OCI-LY7 (cell line): ENCODE measurements at places on chromosomes 3 and 15. TPM values are rescaled to one million over a fixed set of nuclear protein-coding genes. Genes with fewer than 3 reads are reported as not detected.

GRCh38 chr3:43688245-43688650 lies 2.5 kb upstream of the ABHD5 start:
- no peak for DNase-seq

GRCh38 chr3:138092023-138092422 lies 23.4 kb downstream of the DZIP1L start:
- no peak for DNase-seq

DNA sequence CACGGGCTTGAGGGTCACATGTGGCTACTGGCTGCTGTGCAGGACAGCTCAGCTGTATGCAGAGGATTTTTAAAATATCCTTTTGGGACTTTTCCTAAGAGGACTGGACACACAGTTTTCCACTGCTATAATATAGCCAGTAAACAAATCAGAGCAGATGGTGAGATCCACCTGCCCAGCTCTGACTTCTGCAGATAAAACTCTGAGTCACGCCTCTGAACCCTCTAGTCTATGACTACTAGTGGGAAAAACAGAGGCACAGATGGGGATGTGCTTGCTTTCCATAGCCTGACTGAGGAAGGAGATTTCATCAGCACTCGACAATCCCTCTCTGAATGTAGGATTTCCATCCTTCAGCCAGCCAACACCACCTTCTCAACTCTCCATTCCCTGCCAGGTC lies 45.1 kb downstream of the COLQ start:
- no peak for DNase-seq

DNA sequence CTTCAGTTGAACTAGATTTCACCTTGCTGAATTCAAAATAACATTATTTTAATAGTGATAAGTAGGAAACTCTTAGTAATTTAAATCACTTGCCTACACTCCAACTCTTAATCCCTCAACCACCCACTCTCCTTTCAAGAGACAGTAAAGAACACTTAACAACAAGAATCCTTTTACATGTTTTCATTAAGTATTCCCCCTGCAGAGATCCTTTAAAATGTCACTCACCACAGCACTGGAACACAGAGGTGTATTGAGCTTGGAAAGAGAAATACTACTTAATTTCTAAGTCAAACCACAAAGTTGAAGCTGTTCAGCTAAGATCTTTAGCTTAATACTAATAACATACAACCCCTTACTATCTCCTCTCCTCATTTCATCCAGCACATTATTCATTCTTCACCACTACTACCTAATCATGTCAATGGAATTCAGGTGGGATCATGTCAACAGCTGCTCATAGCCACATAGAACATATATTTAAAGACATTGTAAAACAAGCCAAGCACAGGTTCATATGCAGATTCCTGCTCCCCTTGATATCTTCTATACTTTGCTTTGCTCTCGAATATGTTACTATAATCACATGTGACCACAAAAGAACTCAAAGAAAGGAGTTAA lies 40.5 kb downstream of the IMPG2 start:
- DNase-seq: no peak

DNA sequence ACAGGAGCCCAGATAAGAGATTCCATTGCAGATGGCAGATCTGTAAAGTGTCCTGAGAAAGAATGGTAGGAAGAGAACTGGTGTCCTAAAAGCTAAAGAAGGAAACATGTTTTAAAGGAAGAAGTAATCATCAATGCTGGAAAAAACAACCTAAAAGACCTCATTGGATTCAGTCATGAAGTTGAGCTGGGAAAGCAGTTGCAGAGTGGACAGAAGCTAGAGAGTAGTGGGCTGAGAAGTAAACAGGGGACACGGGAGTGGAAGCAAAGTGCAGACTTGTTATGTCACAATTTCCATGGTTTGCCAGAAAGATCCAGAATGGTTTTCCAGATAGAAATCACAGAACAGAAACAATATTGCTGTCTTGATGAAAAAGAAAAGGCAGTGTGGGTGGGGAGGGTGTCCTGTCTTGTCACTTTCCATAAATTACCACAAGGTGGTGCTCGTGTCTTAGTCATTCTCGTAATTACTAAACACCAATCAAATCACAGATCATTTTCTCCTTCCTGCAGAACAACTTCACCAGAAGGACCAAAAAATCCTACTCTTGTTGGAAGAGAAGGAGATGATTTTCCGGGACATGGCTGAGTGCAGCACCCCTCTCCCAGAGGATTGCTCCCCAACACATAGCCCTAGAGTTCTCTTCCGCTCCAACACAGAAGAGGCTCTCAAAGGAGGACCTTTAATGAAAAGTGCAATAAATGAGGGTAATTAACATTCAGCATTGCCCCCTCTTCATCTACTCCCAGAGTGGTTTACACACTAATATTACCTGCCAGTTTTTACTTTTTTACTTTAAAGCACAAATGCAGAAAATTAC lies 64.5 kb downstream of the KLHL25 start:
- DNase-seq: peak; percentile 74

DNA sequence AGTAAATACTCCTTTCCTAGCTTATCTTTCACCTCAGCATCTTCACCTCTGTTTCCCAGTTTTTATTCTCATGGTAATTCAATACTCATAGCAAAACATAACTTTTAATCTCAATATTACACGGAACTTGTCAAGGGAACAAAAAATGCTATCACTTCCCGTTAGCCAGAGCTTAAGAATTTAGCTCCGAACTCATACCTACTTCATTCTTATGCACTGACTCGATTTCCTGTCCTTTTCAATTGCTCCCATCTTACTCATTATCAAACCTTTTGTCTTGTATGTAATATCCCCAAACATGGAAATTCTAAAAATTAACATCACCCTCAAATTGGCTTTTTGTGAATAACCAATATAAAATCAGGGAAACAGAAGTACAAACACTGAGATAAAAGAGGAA lies 28.2 kb downstream of the MYEF2 start:
- no peak for DNase-seq

DNA sequence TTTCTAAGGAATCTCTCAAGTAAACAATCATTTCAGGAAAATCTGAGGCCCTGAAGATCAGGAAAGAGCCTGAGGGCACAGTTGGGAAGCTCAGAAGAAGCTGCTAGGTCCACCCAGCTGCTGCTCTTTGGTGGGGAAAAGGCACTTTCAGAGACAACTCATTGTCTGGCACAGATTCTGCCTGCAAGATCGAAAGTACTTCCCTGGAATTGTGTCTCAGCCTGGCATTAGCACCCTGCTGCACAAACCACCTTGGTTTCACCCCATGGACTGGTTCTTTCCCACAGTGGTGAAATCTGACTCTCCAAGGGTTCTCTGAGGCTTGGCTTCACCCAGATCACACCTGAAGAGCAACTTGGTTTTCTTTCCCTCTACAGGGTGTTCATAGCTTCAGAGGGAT lies 18.7 kb downstream of the THRB start:
- no peak for DNase-seq

- no peak for DNase-seq
These were observed 241.1 kb downstream of the ZNF385D start for GRCh38 chr3:21509731-21510470.

- DNase-seq: no peak
These were observed 31.3 kb downstream of the CMTM7 start for GRCh38 chr3:32422943-32423342.

DNA sequence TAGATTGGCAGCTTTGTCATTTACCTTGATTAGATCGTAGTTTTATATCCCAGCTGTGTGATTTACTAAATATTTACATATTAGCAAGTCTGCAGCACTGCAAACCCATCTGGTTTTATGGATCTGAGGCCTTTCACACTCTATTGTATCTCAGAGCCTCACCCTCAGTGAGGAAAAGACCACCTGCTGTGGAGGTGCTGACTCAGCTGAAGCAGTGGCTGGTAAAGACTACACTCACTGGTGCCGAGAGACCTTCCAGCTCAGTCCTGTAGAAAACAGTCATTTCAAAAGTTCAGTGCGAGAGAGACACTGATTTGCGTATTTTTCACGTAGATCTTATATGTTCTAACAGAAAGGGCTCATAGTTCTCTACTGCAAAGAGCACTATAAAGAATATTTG lies 307.8 kb upstream of the TPM1 start:
- DNase-seq: no peak

DNA sequence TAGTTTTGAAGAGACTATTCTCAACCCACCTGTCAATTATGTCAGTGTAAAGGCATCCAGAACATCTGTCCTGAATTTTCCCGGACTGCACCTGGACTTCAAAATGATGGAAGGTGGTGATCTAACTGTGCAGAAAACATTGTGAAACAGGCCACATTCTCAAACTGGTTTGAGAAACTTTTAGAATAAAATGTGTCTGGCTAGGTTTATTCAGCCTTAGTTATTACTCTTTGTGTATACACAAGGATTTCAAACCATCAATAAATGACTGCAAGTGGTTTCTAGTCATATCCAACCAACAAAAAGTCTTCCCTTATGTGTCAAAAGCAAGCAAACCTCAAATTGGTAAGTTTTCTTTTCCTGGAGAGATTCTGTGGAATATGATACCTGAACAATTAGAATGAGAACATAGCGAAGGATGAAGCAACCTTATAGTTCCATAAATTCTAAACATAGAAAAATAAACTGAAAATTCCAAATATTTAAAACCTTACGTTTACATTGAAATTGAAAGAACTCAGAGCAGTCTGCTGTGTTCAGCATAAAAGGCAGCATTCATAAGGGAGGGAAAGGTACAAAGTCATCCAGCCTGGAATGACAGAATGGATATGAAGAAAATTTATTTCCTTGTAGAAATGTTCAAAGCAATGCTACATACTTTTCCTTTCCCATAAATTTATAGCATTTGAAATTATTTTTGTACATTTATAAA lies 306.6 kb upstream of the TGFBR2 start:
- no peak for DNase-seq

GRCh38 chr3:8456412-8456811 lies 45.2 kb upstream of the LMCD1 start:
- DNase-seq: no peak

GRCh38 chr15:83747050-83747717 lies 93.3 kb downstream of the ADAMTSL3 start:
- no peak for DNase-seq

DNA sequence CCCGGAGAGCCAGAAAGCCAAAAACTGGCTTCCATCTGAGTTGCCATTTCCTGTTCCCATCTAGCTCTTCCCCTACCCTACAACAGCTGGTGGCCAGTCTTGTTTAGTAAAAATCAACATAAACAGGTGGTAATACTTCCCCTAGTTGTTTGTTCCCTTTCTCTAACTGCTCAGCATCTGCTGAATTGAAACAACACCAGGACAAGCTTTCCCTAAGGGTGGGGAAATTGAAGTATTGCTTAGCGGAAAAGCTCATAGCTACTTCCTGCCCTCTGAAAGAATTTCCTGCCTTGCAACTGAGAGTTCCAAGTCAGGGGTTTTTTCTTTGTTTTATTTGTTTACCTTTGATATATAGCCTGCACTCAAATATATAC lies 66.8 kb downstream of the HMG20A start:
- no peak for DNase-seq

- DNase-seq: no peak
These were observed 241.1 kb downstream of the ZNF621 start for GRCh38 chr3:40765884-40766283.

DNA sequence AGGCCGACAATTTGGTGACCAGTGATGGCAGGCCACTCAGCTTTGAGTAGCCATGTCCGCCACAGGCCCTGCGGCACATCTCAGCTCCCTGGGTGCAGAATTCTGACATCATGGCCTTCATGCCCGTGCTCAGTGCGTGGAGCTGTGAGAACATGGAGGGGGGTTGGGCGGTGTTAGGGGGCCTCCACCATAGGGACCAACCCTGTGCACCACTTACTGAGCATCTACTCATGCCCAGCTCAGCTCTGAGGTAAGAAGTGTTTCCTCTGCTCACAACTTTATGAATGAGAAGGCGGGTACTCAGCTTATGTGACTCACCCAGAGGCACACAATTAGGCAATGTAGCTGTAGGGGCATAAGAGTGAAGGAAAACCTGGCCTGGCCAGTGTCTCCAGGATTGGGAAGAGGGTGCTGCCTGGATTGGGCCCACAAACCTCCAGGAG lies 10.5 kb downstream of the ACOX2 start:
- no peak for DNase-seq

DNA sequence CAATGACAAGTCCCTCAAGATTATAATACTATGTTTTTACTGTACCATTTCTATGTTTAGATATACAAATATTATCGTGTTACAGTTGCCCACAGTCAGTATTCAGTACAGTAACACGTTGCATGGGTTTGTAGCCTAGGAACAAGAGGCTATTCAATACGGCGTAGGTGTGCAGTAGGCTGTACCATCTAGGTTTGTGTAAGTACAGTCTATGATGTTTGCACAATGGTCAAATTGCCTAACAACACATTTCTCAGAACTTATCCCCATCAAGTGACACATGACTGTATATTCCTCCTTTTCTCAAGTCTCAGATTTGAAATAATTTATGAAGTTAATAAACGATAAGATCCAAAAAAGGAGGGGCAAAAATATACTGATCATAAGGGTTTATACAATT lies 21.7 kb downstream of the ZDHHC3 start:
- no peak for DNase-seq

DNA sequence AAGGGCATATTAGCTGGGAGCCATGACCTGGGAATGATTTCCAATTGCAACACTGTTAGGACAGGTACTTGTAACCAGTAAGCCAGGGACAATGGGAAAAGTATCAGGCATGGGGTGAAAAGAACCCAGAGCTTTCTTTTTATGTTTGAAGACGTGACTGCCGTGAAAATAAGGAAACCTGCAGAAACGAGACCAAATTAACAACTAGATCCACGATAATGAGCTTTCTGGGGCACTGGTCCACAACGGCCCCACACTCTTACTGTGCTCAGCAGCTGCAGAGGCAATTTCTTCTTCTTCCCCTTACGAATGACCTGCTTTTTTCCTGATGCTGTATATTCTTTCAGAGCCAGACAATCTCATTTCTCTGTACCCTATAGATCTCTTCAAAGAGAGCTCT lies 11.4 kb downstream of the C3orf49 start:
- DNase-seq: no peak

- DNase-seq: peak; percentile 47
These were observed 72.5 kb downstream of the MGLL start for GRCh38 chr3:127749787-127750225.

DNA sequence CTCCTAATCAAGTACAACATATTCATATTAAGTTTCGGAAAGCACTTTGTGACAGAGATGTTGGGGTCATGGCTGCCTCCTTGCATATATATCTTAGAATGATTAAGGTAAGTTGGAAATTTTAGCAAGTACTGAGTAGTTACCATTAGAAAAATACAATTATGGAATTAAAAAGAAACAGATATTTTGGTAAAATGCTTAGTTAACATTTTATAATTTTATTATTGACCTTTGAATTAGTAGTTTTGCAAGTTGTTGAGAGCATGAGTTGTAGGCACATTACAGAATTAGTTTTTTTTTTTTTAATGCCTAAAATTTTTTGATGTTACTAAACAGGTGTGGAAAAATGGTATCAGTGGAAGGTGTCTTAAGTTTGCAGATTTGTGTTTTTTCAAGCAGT lies 20.6 kb downstream of the AP4E1 start:
- DNase-seq: no peak

ACP3 gene
- total RNA-seq: 10.5 and 13.7 TPM in 2 replicates

HIGD2B gene
- total RNA-seq: 0.33 TPM in 1 of 2 replicates, not detected in the other

BOC gene
- not detected in 2 replicates for total RNA-seq

FBLN2 gene
- not detected in 2 replicates for total RNA-seq

TWF2 gene
- total RNA-seq: 60.2 and 64.9 TPM in 2 replicates

FSTL1 gene
- total RNA-seq: 0.74 and 0.79 TPM in 2 replicates

NEK10 gene
- 1.1 and 1.3 TPM in 2 replicates for total RNA-seq

ARGFX gene
- total RNA-seq: not detected in 2 replicates

PLAAT1 gene
- total RNA-seq: not detected in 2 replicates

FAM107A gene
- not detected in 2 replicates for total RNA-seq

SLC12A1 gene
- total RNA-seq: not detected in 2 replicates

TYRO3 gene
- total RNA-seq: 0.13 and 0.48 TPM in 2 replicates
